GM12864 (cell line): ENCODE measurements at places on chromosomes 5 and 9.

- no peak for DNase-seq
Measured at GRCh38 chr5:138596105-138596881, 21.1 kb upstream of the HSPA9 start.

GRCh38 chr5:151085517-151086041 lies 4.7 kb upstream of the TNIP1 start:
- DNase-seq = no peak

- DNase-seq = no peak
Measured at GRCh38 chr5:133582971-133583370, 29.4 kb downstream of the FSTL4 start.

GRCh38 chr5:162497455-162497854 lies 429.9 kb downstream of the GABRG2 start:
- DNase-seq = no peak

- DNase-seq = no peak
Measured at GRCh38 chr5:123845356-123846100, 333.6 kb downstream of the CSNK1G3 start.
